ENCODE measurements at places on chromosomes 5 and 9.
A peak's percentile ranks its signal among the peaks of the same experiment; 100 is the strongest.

GRCh38 chr5:135456238-135457099, 4.3 kb upstream of the TIFAB start:
- DNase-seq, result no peak

GRCh38 chr9:121876658-121877271, 216.3 kb downstream of the TTLL11 start:
- DNase-seq, result no peak

GRCh38 chr5:15676591-15676990, 176.6 kb downstream of the FBXL7 start:
- DNase-seq, result no peak

DNA sequence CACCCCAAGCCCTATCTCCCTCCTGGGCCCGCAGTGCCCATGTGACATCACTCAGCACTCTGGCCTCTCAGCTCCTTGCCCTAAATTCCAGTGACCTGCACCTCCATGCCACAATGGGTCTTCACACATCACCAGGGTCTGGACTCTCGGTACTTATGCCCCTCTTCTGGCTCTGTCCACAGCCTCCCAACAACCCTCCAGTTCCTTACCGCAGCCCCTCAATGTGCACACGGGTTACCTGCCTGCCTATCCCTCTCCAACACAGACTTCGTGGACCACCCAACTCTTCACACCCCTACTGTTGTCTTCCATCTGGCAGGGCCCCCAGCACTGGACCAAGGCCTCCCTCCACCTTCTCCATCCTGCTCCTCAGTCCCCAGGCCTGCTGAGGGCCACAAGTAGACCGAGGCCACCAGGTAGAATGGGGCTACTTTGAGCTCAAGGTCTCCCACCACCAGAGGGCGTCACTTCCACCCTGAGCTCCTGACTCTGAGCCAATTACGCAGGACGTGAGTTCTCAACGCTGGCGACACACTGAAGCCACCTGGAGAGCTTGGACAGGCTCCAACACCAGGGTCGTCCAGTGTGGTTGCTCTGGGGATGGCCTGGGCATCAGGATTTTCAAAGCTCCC, 172.1 kb downstream of the GABBR2 start:
- DNase-seq, result peak; percentile 61

GRCh38 chr5:31936683-31937082, 237.4 kb downstream of the GOLPH3 start:
- no peak for DNase-seq

DNA sequence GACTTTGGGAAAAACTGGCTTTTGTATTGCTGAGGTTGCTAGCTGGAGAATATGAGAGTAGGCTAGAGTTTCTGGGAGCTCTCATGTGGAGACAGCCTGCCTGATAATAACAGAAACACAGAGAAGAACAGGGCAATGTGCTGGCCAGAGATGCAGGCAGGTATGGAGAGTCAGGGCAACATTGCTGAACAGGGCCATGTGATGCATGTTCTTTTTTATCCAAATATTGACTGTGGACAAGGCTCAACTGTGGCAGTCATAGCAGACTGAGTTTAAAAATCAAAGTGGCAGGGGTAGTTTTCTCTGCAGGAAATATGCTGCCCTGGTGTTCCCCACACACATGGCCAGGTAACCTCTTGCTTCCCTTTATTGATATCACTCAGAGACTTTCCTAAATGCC, 381.1 kb downstream of the RASEF start:
- no peak for DNase-seq

DNA sequence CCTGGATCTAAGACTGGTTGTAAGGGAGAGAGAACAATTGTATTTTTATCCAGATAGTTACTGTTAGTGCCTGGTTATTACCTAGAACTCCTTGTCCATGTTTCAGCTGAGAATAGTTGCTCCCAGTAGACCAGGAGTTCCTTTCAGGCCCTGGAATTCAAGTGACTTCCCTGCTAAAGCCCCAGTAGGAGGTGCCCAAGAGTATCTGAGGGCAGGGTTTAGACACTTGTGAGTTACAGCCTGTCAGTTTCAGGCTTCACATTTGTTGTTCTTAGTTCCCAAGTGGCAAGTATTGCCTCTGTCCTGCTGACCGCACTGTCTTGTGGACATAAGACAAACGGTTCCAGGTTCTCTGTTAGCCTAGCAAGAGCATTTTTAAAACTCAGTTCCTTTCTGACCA, 743.9 kb upstream of the SEMA6A start:
- no peak for DNase-seq

GRCh38 chr5:18984559-18985080, 1003.4 kb downstream of the CDH18 start:
- no peak for DNase-seq

Data from activated naive CD4-positive, alpha-beta T cell treated with anti-CD3 and anti-CD28 coated beads for 36 hours (primary cell).